ENCODE measurements at places on chromosomes 3 and 15. TPM values are rescaled to one million over a fixed set of nuclear protein-coding genes. Genes with fewer than 3 reads are reported as not detected.

MUC20 gene
- total RNA-seq = 0.86 TPM

CGNL1 gene
- 49.3 TPM for total RNA-seq

CCDC13 gene
- total RNA-seq = 0.96 TPM

GRCh38 chr15:39075756-39076341 is 505.0 kb upstream of the THBS1 start:
- no peak for DNase-seq

DNA sequence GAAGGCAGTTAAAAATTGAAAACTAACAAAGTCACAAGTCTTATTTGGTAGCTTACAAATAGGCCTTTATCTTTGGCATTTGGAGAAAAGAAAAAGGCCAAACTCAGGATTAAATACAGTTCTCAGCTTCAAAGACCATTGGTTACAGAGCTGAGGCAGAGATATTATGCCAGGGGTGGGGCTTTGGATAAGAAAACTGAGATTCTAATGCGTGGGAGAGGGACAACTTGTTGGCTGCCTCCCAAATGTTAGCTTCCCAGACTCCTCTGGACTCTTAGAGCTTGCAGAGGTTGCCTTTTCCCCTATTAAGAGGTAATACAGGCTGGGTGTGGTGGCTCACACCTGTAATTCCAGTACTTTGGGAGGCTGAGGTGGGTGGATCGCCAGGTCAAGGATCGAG is 231.8 kb downstream of the SQOR start:
- no peak for DNase-seq

DNA sequence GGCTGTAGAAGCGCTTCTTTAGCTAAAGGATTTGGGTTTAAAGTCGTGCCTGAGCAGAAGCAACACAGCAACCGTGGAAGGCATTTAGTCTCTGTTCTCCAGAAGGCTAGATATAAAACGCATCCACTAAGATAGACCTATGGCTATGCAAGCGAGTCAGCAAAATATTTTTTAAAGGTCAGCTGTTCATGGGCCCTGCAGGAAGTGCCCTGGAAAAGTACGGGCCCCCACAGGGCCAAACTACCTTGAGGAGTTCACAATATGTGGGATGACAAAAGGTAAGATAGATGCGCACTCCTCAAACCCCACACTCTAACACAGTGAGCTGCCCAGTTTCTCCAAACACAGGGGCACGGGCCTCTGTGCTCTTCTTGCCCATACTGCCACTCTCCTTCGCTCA is 261.6 kb downstream of the VPS13C start:
- no peak for DNase-seq

DNA sequence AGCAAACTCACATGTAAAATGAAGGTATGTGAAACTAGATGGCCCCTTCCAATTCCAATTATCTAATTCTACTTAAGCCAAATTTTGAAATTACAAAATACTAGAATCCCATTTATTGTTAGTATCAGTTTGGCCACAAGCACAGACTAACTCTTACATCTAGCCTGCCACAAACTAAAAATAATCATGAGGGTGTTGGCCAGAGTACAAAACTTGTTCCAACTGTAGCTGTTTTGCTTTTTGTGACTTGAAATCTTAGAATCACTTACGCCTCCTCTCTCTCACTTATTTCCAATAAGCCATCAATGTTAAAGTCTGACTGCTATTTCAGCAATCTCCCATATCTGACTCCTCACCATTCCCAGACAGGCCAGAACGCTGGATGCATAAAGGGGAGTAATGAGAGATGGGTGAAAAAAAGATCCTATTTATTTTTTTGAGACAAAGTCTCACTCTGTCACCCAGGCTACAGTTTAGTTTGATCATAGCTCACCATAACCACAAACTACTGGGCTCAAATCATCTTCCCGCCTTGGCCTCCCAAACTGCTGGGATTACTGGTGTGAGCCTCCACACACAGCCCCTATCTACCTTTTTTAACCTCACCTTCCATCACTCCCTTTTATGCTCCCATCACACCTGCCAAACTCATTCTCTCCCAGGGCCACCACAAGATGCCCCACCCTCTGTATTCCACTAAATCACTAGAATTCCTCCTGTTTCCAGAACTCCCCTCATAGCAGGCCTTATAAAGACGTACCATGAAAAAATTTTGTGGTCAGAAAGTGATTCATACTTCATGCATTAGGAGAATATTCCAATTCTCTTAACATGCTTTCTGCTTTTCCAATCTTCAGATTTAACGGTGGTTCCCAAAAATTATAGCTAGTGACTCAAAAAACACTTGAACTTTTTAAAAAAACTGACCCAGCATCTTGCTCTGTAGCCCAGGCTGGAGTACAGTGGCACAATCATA is 36.5 kb downstream of the ATOSA start:
- DNase-seq = no peak
